ENCODE measurements at places on chromosomes 5 and 9.

DNA sequence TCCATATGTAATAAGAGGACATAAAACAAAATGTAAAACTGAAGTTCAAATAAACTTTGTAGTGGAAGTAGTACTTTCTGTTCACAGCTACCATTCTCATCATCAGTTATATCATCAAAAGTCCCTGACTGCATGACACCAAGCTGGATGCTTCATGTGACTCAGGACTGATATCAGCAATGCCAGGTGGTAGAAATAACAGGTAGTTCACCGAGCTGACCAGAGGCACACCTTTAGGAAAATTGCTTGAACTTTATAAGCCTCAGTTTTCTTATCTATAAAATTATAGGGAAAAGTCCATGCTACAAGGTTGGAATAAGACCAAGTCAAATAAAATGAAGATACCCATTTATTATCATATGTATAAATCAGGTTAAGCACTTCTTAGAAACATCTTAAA is 124.9 kb upstream of the PTGER4 start:
- no peak for DNase-seq

DNA sequence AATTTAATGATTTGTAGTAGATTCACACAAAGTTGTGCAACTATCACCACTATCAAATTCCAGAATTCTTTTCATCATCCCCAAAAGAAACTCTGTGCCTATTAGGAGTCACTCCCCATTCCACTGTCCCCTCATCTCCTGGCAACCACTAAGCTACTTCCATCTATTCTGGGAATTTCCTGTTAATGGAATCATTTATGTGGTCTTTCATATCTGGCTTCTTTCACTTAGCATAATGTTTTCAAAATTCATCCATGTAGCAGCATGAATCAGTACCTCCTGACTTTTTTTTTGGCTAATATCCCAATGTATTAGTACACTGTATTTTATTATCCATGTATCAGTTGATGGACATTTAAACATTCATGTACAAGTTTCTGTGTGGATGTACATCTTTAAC is 157.6 kb downstream of the TTC39B start:
- DNase-seq: no peak

GRCh38 chr5:39064450-39064849 is 9.7 kb downstream of the RICTOR start:
- DNase-seq: no peak

DNA sequence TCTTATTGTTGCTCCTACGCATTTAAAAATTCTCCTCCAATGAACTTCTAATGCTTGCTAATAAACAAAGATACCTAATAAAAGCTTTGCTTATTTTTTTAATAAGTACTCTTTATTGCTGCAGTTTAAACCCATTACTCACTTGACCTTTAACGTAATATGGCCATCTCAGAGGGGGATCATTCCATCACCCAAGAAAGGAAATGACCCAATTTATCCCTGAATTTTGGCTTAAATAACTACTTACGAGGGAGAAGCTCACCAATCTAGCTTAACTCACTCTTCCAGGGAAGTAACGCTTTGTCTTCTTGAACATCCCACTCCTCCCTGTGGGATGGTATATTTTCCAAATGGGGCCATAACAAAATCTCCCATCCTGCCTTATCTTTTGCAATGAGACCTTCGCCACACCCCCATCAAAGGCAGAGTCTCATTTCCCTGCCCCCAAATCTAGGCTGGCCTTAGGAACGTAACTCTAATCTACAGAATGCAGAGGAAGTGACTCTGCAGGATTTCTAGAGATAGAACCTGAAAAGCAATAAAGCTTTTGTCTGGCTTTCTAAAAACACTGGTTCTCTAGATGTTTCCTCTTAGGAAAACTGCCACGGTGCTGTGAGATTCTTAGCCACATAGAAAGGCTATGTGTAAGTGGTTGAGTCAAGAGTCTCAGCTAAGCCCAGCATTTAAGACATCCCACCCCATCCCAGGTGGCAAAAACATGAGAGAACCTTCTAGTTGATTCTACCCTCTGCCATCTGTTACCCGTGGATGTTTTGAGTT is 310.0 kb downstream of the ASTN2 start:
- DNase-seq: no peak

GRCh38 chr5:143569213-143569701 is 165.8 kb upstream of the NR3C1 start:
- DNase-seq: no peak

GRCh38 chr5:113524927-113525326 is 11.4 kb downstream of the YTHDC2 start:
- no peak for DNase-seq

GRCh38 chr5:123732257-123732656 is 220.3 kb downstream of the CSNK1G3 start:
- no peak for DNase-seq

DNA sequence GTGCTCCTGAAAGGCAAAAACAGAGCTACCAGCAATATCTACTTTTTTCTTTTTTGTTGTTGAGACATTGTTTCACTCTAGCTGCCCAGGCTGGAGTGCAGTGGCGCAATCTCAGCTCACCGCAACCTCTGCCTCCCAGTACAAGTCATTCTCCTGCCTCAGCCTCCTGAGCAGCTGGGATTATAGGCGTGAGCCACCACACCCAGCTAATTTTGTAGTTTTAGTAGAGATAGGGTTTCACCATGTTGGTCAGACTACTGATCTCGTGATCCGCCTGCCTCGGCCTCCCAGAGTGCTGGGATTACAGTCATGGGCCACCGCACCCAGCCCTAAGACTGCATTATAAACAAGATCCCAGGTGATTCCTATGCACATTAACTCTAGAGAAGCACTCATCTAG is 17.0 kb downstream of the PLPP1 start:
- DNase-seq: no peak

- no peak for DNase-seq
Observed at GRCh38 chr9:34405719-34406118, 29.0 kb upstream of the MYORG start.

- no peak for DNase-seq
Observed at GRCh38 chr5:135234666-135235401, 164.2 kb downstream of the MACROH2A1 start.

DNA sequence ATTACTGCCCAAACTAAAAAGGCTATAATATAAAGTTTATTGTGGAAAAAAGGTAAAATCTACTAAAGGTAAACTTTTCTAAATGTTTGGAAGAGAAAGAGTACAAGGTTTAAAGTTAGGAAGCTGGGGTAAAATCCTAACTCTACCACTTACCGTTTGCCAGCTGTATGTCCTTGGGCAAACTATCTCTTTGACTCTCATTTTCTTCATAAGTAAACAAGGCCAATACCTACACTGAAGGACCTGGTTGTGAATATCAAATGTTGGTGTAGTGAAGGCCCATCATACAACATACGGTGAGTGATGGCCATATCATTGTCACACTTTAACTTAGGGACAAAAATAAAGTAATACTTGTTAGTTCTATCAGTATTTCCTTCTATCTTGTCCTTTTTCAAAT is 34.9 kb downstream of the ABHD17B start:
- DNase-seq: no peak

DNA sequence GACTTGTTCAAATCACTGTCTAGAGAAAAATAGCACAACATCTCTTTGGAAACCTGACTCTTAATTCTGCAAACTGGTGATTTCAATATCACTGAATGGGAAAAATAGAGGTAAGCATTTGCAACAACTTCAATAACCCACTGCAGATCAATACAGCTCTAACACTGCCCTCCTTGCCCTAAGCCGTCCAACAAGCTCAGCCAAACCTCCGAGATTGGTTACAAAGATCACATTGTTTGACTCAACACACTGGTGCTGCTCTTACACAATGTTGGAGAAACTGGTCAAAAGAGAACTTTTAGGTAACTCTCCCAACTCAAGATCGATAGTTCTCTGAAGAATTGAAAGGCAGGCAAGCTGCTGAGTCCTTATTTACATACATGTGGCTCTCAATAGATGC is 150.4 kb downstream of the SPOCK1 start:
- no peak for DNase-seq

- no peak for DNase-seq
Observed at GRCh38 chr5:122701640-122702523, 73.0 kb upstream of the SNX2 start.

DNA sequence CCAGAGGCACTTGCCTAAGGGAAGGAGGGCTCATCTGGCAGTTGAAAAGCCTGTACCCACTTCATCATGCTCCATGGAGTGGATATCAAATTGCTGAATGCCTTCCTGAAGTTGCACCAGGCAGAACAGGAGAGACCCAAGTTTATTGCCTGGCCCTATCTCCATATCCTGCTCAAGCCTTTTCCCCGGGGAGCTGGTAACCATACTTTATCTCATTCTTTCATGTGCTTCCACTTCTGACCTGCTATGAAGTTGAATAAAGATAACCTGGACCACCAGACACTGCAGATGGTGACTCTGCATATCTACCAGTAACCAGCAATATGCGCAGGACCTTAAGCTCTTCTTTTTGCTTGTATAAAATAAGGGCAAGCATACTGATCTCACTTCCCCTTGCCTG is 1397.5 kb upstream of the CDH6 start:
- DNase-seq: no peak

- no peak for DNase-seq
Observed at GRCh38 chr9:27337833-27338526, 41.0 kb upstream of the EQTN start.
